ENCODE measurements at places on chromosomes 1 and 21. TPM values are rescaled to one million over a fixed set of nuclear protein-coding genes. Genes with fewer than 3 reads are reported as not detected.
A peak's percentile ranks its signal among the peaks of the same experiment; 100 is the strongest.

The PDZK1IP1 gene
- total RNA-seq = not detected

DNA sequence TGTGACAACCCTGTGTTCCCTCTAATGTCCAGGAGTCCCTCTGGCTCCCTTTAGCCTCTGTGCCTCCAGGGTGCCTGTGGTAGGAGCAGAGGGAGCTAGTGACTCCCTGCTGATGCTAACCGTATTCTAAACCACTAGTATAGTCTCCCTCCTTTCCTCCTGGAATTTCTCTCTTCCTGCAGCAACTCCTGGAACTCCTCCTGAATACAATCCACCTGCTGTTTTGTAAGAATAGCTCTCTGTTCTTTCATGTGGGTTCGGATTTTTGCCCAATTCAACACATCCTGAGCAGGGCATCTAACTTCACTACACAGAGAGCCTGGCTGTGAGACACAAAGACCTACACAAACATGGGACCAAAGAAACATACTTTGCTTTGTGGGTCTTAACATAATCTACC is 107.9 kb downstream of the RUNX1 start:
- peaks cover 51% of the 10 kb centered on the region for H3K4me1 ChIP-seq
- no peak for DNase-seq
- H3K27me3 ChIP-seq = no peaks in the 10 kb centered on the region
- H3K27ac ChIP-seq = no peak overlapping the region
- H3K36me3 ChIP-seq = peaks cover 8% of the 10 kb centered on the region
- H3K4me3 ChIP-seq = no peak overlapping the region

DNA sequence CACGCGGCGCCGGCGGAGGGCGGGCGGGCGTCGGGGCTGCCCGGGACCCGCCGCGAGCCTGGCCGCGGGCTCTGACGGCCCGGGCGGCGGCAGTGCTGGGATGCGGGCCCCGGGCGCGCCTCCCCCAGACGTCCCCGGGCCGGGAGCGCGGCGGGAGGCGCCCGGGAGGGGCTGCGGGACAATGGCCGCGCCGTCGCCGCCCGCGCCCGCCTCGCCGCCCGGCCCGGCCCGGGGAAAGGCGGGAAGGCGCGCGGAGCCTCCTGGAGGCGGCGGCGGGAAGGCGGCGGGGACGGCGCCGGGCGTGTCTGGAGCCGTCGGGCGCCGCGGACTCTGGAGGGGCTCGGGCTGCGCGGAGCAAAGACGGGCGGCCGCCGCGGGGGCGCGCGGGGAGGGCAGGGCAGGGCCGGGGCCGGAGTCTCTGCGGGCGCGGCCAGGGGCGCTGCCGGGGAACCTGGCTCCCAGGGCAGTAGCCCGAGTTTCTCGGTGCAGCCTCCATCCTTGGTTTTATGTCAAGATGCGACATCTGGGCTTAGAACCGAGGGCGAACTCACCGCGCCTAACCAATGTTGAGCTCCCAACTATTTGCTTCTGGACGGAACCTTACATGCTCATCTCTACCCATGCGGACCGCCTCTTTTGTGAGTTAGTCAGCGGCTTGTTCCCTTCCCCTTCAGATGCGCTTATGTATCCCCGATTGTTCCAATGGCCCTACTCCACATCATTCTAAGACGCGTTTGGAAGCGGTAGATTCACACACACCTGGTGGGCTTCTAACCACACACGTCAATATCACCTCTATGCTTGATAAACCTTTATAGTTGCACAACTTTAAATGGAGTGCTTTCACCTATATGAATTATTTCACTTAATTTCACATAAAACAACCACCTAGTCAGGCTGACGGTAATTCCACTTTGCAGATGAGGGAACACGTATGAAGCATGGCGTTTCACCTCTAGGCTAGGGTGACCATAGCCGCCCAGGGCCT is 651 bp downstream of the ZBTB8A start:
- H3K4me3 ChIP-seq = peak overlapping the region; percentile 24
- peaks cover 9% of the 10 kb centered on the region for H3K4me1 ChIP-seq
- H3K36me3 ChIP-seq = no peaks in the 10 kb centered on the region
- peaks cover 29% of the 10 kb centered on the region for H3K27me3 ChIP-seq

The WLS gene
- 0.22 TPM for total RNA-seq

- peak overlapping the region; percentile 52 for H3K27ac ChIP-seq
- peak overlapping the region; percentile 64 for H3K4me3 ChIP-seq
- H3K4me1 ChIP-seq = peaks cover 20% of the 10 kb centered on the region
- peak; percentile 82 for DNase-seq
Observed at GRCh38 chr1:206634365-206635079, 814 bp upstream of the DYRK3 start.

The S100A13 gene
- 2.8 TPM for total RNA-seq

- no peak overlapping the region for H3K4me3 ChIP-seq
- peaks cover 5% of the 10 kb centered on the region for H3K4me1 ChIP-seq
- no peaks in the 10 kb centered on the region for H3K36me3 ChIP-seq
- H3K27ac ChIP-seq = no peak overlapping the region
- DNase-seq = no peak
- no peaks in the 10 kb centered on the region for H3K27me3 ChIP-seq
Observed at GRCh38 chr1:55275941-55276341, 60.8 kb upstream of the USP24 start.

GRCh38 chr21:41958886-41959563 is 5.2 kb upstream of the C2CD2 start:
- no peak overlapping the region for H3K27ac ChIP-seq
- H3K4me3 ChIP-seq = no peak overlapping the region
- H3K27me3 ChIP-seq = peaks cover 11% of the 10 kb centered on the region
- DNase-seq = no peak
- no peaks in the 10 kb centered on the region for H3K36me3 ChIP-seq

GRCh38 chr1:44820328-44821239 is 12.3 kb downstream of the BTBD19 start:
- H3K27ac ChIP-seq = peak overlapping the region; percentile 99
- DNase-seq = no peak
- H3K4me1 ChIP-seq = peaks cover 28% of the 10 kb centered on the region
- no peaks in the 10 kb centered on the region for H3K36me3 ChIP-seq

GRCh38 chr1:245263529-245264095 is 108.8 kb downstream of the KIF26B start:
- H3K4me1 ChIP-seq = no peaks in the 10 kb centered on the region
- no peak for DNase-seq
- no peak overlapping the region for H3K27ac ChIP-seq
- no peaks in the 10 kb centered on the region for H3K27me3 ChIP-seq

GRCh38 chr1:77732090-77732489 is 27.6 kb downstream of the USP33 start:
- no peak overlapping the region for H3K4me3 ChIP-seq
- no peak for DNase-seq
- H3K27me3 ChIP-seq = no peaks in the 10 kb centered on the region
- no peak overlapping the region for H3K27ac ChIP-seq
- H3K4me1 ChIP-seq = no peaks in the 10 kb centered on the region

DNA sequence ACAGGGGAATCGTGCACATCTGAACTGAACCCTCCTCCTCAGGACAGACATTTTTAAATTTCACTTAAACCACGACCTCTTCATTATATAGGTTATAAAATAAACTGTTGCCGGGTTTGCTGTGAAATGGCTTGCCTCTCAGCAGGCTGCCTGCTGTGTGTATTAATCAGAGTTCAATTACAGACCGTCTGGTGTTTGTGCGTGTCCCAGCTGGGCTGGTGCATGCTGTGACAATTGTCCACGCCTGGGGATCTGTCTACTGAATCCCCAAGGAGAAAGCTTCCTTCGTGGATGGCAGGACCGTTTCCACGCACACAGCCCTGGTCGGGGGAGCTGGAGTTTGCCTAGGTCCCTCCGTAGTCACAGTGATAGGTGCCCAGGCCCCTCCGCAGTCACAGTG is 13.4 kb upstream of the AGPAT3 start:
- H3K4me1 ChIP-seq = peaks cover 5% of the 10 kb centered on the region
- no peak overlapping the region for H3K4me3 ChIP-seq
- H3K27me3 ChIP-seq = peaks cover 2% of the 10 kb centered on the region
- no peaks in the 10 kb centered on the region for H3K36me3 ChIP-seq
- H3K27ac ChIP-seq = no peak overlapping the region

The HSPA6 gene
- 0.78 TPM for total RNA-seq

GRCh38 chr1:203038891-203039608 is 12.8 kb downstream of the PPFIA4 start:
- DNase-seq = peak; percentile 48
- H3K27ac ChIP-seq = no peak overlapping the region
- no peaks in the 10 kb centered on the region for H3K4me1 ChIP-seq
- H3K4me3 ChIP-seq = no peak overlapping the region
- peaks cover 6% of the 10 kb centered on the region for H3K27me3 ChIP-seq

DNA sequence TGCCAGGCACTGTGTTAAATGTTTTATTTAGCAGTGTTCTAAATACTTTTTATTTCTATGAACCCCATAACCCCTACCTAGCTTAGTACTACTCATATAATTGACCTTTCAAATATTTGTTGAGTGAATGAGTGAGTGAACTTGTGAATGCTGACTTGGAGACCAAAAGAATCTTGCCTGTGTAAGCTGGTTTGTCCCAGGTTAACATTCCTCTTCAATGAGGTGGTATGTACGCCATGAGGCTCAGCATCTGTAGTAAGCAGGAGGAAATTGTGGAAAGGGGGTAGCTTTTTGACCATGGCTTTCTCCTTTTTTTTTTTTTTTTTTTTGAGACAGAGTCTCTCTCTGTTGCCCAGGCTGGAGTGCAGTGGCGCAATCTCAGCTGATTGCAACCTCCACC is 14.6 kb downstream of the MED18 start:
- no peak overlapping the region for H3K4me3 ChIP-seq
- no peaks in the 10 kb centered on the region for H3K27me3 ChIP-seq
- H3K36me3 ChIP-seq = no peaks in the 10 kb centered on the region
- no peak overlapping the region for H3K27ac ChIP-seq
- no peaks in the 10 kb centered on the region for H3K4me1 ChIP-seq
- DNase-seq = no peak

GRCh38 chr1:34037109-34037508 is 127.9 kb downstream of the CSMD2 start:
- H3K4me3 ChIP-seq = no peak overlapping the region
- no peaks in the 10 kb centered on the region for H3K36me3 ChIP-seq
- H3K27ac ChIP-seq = no peak overlapping the region
- H3K4me1 ChIP-seq = no peaks in the 10 kb centered on the region
- DNase-seq = no peak
- no peaks in the 10 kb centered on the region for H3K27me3 ChIP-seq

GRCh38 chr1:78227705-78228635 is 182.2 kb downstream of the GIPC2 start:
- H3K4me1 ChIP-seq = no peaks in the 10 kb centered on the region
- DNase-seq = no peak
- peaks cover 3% of the 10 kb centered on the region for H3K27me3 ChIP-seq

DNA sequence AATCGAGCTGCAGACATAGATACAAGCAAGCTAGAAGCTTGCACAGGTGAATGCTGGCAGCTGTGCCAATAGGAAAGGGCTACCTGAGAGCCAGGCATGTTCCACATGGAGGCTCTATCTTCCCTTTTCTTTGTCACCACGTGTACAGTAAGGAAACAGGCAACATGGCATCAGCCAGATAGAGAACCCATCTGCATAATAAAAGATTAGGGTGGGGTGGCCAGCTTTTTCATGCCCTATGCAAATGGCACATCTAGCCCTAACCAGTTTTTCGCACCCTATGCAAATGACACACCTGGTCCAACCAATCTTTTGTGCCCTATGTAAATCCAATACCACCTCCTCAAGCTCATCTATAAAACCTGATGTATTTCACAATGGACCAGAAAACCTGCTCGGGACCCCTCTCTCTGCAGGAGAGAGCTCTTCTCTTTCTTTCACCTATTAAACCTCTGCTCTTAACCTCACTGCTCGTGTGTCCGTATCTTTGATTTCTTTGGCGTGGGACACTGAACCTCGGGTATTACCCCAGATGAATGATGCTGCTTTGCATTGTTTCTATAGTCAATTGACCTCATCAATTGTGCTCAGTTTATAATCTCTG is 93.9 kb downstream of the SLC30A10 start:
- no peak for DNase-seq
- H3K27ac ChIP-seq = no peak overlapping the region
- H3K27me3 ChIP-seq = peaks cover 3% of the 10 kb centered on the region
- H3K4me3 ChIP-seq = no peak overlapping the region
- H3K4me1 ChIP-seq = no peaks in the 10 kb centered on the region

DNA sequence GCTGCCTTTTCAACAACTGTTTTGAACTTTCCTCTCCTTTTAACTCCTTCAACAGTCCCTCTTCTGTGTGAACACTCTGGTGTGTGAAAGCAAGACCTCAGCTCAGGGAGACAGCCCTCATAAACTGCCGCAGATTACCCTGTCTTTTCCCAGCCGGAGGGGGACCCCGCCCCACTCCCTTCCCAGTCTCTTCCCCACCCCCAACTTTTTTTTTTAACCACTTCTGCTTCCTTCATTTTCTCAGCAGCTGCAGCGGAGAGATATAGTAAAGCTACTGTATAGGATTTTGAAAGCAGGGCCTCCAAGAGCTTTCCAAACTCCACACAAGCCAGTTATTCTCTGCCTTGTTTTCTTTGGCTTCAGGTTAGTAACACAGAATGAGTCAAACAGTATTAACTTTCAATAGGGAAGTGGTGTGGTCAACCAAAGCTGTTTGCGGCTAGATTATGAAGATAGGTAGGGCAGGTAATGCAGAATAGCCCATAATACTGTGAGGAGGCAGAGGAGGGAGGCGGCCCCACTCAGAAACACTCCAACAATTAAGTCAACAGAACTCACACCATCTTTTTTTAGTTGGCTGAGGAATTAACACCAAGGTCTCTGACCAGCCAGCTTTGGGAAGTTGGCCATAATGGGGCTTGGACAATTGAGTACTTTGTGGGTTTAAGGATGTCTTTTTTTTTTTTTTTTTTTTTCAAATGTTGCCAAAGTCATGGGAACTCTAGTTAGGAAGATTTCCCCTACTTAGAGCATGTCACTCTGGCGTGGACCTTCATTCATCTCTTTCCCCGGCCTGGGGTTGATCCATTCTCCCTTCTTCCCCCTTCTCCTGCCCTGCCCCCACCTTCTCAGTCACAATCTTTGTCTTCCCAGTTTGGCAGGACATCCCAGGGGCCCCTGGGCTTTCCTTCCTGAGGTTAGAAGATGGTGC is 177.0 kb downstream of the CLIC6 start:
- H3K36me3 ChIP-seq = peaks cover 45% of the 10 kb centered on the region
- H3K4me3 ChIP-seq = no peak overlapping the region

DNA sequence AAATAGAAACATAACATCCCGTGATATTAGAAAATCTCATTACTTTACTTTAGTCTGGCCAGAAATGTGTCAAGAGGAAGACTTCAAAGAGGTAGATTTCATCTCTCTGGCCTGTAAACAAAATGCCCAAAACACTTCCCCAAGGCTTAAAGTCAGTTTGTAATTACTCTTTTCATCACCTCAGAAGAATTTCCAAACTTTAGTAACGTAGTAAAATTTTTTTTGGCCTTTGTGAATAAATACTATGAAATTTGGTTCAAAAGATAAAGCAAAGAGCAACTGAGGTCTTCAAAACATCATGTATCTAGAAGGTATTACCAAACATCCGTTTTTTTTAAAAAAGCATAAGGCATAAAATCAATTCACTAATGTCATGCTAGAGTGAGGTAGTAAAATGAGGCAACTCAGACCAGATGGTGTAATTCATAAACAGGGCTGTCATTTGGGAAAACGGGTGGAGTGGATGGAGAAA is 51.4 kb downstream of the LEPR start:
- H3K27me3 ChIP-seq = no peaks in the 10 kb centered on the region
- no peak for DNase-seq
- no peak overlapping the region for H3K4me3 ChIP-seq
- H3K36me3 ChIP-seq = no peaks in the 10 kb centered on the region

The PLA2G2D gene
- total RNA-seq = not detected

GRCh38 chr1:236457775-236458174 is 63.7 kb downstream of the EDARADD start:
- no peak for DNase-seq
- no peaks in the 10 kb centered on the region for H3K36me3 ChIP-seq
- peaks cover 7% of the 10 kb centered on the region for H3K4me1 ChIP-seq
- H3K27me3 ChIP-seq = peaks cover 6% of the 10 kb centered on the region
- no peak overlapping the region for H3K4me3 ChIP-seq

- H3K27ac ChIP-seq = no peak overlapping the region
- no peaks in the 10 kb centered on the region for H3K36me3 ChIP-seq
- H3K27me3 ChIP-seq = no peaks in the 10 kb centered on the region
Observed at GRCh38 chr1:241240069-241240468, 116.9 kb downstream of the RGS7 start.
